ENCODE measurements at places on chromosomes 7 and 10.

GRCh38 chr10:12319076-12319475 is 30.3 kb upstream of the CAMK1D start:
- no peak for DNase-seq

DNA sequence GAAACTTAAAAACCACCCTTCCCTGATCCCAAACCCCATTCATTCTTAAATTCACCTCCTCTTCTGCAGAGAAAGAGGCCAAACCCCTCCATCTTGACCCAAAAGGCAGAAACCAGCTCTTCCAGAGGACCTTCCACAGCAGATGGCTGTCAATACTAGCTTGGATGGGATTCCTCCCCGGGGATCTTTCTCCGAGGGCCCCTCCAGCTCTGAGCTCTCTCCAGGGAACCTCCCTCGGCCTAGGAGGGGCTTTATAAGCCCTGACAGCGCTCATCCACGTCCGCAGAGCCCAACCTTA is 5.4 kb downstream of the TNRC18 start:
- DNase-seq: no peak

DNA sequence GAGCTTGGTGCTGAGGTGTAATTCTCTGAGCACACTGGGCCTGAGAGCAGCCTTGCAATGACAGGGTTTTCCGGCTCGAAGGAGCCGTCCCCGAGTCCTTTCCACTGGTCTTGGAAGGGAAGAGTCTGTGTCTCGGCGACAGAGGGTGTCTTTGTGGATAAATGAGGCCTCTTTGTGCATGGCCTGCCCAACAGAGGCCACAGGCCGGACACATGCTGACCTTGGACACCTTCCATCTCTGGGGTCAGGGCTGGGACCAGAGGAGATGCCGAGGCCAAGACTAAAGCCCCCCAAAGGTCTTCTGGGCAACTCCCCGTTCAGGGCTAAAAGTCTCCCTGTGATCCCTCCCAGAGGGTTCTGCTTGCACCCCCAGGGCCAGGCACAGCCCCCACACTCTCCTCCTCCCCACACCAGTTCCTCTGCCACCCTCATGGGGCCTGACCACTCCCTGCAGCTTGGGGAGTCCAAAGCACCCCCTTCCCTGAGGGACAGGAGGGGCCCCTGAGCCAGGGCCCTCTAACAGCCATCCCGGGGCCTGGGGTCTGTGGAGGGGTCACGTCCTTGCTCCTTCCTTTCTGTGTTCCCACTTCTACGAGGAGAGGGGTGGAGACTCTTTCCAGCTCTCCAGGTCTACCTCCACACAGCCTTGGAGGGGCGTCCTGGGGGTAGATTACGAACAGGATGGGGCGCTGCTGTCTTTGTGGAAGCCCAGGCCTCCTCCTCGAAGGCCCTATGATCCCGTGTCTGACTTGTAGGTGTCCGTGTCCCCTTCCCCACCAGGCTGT is 130.6 kb upstream of the FAM20C start:
- DNase-seq: no peak

DNA sequence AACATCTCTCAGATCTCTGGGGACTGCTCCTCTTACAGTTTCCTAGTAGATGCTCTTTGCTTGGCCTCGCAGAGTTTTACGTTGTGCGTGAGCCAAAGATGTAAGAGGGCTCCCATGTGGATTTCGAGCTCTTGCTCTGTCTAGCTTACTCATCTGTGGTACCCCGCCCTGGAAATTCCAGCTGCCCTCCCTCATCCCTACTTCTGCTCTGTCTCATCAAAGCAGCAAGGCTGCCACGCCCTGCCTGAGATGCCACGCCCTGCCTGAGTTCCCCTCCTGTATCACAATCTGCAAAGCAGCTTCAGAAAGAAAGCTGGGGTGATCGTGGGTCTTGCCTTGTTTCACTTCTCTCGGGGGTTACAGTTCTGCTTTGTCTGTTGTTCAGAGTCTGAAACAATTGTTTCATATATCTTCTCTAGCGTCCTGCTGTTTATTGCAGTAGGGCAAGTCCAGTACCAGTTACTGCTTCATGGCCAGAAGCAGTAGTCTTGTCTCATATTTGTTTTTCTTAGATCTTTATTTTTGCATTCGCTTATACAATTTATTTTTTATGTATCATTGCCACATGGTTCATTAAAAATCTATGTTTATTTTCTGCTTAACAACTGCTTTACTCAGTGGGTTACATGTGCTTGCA is 36.1 kb upstream of the CCNY start:
- DNase-seq: no peak

DNA sequence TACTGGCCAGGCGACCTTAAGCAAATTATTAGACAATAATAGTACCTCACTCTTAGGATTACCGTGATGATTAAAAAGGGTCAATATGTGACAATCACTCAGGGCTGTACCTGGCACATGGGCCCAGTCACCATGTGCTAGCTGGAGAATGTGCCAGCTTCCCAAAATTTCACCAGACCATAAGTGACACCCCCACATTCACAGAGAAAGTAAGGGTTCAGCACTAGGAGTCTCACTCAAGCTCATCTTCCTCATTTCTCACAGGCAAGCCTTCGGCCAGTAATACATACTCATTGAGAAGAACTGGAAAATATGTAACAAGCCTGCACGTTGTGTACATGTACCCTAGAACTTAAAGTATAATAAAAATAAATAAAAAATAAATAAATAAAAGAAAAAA is 22.4 kb upstream of the C10orf71 start:
- no peak for DNase-seq

DNA sequence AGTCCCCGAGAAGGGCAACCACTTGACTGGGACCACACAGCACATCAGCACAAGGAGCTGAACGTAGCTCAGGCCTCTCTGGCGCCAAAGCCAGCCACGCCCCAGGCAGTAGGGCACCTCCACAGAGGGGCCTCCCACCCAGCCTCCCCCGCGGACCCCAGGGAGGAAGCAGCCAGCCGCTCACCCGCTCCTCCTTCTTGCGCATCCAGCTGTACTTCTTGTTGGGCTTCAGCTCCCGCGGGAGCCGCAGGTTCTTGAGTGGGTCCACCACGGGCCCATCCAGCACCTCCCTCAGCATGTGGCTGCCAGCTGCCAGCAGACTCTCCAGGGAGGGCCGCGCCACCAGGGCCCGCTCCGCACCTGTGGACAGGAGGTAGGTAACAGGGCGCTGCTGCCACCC is 61.2 kb downstream of the TNRC18 start:
- no peak for DNase-seq
